Endothelial cell of umbilical vein (primary cell): ENCODE measurements at places on chromosomes 1 and 21. TPM values are rescaled to one million over a fixed set of nuclear protein-coding genes. Genes with fewer than 3 reads are reported as not detected.

GPX7 gene
- 8.9 and 26.3 TPM in 2 replicates for total RNA-seq

LIN28A gene
- total RNA-seq, result not detected in 2 replicates

S100A1 gene
- not detected in 2 replicates for total RNA-seq

ETV3L gene
- not detected in 2 replicates for total RNA-seq

KRTAP10-4 gene
- not detected in 2 replicates for total RNA-seq

FAF1 gene
- 55.3 and 57.6 TPM in 2 replicates for total RNA-seq

PRDM16 gene
- total RNA-seq, result not detected in 2 replicates

EFNA3 gene
- total RNA-seq, result 2.2 TPM in 2 replicates

FAAH gene
- 1.5 TPM in 1 of 2 replicates, not detected in the other for total RNA-seq

INSRR gene
- not detected in 2 replicates for total RNA-seq

RGSL1 gene
- not detected in 2 replicates for total RNA-seq

ATXN7L2 gene
- total RNA-seq, result 3.8 and 4.4 TPM in 2 replicates

HES4 gene
- 32.0 and 37.6 TPM in 2 replicates for total RNA-seq

SIPA1L2 gene
- total RNA-seq, result 12.8 and 14.2 TPM in 2 replicates

VANGL2 gene
- total RNA-seq, result not detected in 2 replicates

DMAP1 gene
- total RNA-seq, result 40.9 and 42.9 TPM in 2 replicates

ESPN gene
- total RNA-seq, result 0.71 and 2.2 TPM in 2 replicates

CCDC27 gene
- total RNA-seq, result not detected in 2 replicates

MPC2 gene
- 35.8 and 40.6 TPM in 2 replicates for total RNA-seq

RPTN gene
- total RNA-seq, result not detected in 2 replicates

OR2T11 gene
- total RNA-seq, result not detected in 2 replicates

PKP1 gene
- total RNA-seq, result not detected in 2 replicates

SMYD2 gene
- 20.9 and 22.0 TPM in 2 replicates for total RNA-seq

ATAD3C gene
- 0.16 TPM in 1 of 2 replicates, not detected in the other for total RNA-seq

RSPH1 gene
- total RNA-seq, result not detected in 2 replicates

DNASE2B gene
- total RNA-seq, result not detected in 2 replicates

FBXO2 gene
- 0.42 and 0.88 TPM in 2 replicates for total RNA-seq
